Left renal pelvis (tissue), 4 donors: ENCODE measurements at places on chromosomes 7 and 10.

DNA sequence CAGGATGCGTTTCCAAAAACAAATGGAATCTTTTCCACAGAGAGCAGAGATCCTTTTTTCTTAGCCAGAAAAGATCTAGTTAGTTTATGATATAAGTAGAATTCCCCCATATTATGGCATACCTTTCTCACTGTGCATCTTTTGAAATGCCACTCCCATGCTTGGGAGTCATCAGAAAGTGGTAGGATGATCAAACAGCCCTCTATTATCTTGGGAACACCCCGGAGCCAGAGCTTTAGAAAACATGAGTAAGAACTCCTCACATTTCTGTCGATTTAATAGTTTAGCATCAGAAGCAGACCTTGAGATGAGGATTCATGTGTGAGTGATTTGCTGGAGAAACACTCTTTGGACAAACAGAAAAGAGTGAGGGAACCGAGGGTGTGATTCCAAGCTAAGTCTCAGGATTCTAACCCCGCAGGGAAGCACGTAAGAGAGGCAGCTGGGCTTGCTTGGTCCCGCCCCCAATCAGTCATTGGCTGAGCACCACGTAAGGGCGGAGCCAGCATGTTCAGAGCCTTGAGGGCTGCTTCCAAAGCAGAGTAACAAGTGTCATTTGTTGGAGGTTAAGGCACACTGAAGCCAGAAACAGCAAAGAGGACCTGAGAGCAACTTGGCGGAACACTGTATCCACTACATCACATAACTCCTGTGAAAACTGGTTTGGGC lies 43.7 kb upstream of the NXPH1 start:
- DNase-seq = no peak

DNA sequence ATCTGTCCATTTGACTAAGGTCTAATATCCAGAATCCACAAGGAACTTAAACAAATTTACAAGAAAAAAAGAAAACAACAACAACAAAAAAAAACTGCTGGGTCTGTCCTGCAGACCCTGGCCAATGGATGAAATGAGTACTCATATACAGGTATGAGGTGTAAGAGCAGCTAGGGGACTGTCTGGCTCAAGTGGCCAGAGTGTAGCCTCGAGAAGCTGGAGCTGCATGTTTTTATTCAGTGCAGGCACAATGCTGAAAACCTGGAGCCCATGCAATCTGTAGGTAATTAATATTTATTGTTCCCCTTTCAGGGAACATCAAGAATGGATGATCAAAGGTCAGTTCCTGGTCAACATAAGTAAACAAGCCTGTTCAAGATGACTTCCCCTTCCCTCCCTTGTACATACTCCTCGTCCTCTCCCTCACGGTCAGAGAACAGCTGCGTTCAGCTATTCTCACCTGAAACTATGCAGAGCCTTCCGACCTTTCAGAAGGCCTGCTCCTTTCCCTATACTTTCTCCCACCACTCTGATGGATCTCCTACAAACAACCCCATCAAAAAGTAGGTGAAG lies 15.5 kb downstream of the CYP2C19 start:
- no peak for DNase-seq

- DNase-seq = no peak
These were observed 292.6 kb downstream of the PARD3 start for GRCh38 chr10:34522546-34522945.

DNA sequence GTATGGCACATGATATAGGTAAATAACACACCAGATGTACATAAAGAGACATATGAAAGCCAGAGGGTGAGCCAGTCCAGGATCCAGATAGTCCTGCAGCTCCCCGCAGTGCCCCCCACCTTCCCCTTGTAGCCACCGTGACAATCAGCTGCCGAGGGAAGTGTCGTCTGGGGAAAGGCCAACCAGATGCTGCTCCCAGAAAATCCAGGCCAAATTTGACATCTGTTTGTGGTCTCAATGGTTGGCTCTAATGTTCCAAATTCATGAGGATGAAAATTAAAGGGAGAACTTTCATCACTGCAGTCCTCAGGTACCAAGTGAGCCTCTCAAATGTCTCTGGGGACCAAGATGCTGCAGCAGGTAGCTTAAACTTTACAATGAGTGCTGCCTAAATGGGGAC lies 210.3 kb downstream of the PTEN start:
- no peak for DNase-seq

DNA sequence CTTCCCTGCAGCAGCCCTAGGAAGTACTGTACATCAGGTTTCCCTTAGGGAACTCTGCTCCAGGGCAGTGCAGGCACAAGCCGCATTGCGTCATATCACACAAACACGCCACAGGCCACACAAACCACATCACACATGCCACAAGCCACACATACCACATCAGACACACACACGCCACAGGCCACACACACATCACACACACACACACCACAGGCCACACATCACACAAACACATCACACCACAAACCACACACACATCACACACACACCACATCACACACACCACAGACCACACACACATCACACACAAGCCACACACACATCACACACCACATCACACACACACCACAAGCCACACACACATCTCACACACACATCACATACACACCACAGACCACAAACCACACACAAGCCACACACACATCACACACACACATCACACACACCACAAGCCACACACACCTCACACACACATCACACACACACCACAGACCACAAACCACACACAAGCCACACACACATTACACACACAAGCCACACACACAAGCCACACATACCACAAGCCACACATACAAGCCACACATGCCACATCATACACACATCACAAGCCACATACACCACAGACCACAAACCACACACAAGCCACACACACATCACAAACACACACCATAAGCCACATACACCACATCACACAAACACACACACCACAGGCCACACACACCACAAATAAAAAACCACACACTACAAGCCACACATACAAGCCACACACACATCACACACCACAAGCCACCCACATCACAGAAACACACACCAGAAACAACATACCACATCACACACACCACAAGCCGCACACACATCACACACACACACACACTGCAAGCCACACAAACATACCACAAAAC lies 53.4 kb downstream of the TMEM209 start:
- no peak for DNase-seq

DNA sequence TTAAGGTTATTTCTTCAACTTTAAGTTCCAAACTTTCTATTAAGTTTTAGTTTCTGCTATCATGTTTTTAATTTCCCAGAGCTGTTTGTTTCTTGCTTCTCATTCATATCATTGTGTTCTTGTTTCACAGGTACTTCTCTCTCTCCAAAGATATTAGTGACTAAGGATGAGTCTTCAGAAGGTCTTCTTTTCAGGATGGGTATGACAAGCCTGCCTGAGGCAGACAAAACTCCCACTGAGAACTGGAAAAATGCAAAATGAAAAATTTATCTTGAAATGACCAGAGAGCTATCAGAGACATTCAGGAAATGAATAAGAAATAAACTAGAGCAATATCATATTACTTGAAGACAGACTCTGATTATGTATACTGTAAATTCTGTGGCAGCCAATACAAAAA lies 110.8 kb upstream of the EGFR start:
- DNase-seq = no peak

DNA sequence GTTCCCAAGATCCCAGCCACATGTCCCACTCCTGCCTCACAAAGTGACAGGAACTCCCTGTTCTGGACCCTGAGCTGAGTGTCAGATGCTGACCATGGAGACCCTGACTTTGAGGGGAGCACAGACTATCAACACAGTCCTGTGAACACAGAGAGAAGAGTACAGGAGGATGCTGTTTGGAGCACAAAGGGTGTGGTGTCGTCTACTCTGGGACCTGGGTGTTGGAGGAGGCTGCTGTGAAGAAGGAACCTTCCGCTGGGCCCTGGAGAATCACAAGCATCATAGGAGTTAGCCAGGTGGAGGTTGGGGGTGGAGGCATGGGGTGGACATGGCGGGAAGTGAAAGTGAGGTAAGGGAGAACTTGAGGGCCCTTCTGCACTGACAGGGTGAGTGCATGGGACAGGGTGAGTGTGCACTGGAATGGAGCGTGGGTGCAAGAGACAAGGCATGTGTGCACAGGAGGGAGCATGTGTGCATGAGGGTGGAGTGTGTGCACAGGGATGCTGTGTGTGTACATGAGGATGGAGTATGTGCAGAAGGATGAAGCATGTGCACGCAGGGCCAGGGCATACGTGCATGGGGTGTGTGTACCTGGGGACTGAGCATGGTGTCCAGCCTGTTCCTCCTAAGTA lies 70.7 kb upstream of the ANTXRL start:
- DNase-seq = no peak

GRCh38 chr7:53476566-53476965 lies 441.1 kb downstream of the POM121L12 start:
- no peak for DNase-seq

DNA sequence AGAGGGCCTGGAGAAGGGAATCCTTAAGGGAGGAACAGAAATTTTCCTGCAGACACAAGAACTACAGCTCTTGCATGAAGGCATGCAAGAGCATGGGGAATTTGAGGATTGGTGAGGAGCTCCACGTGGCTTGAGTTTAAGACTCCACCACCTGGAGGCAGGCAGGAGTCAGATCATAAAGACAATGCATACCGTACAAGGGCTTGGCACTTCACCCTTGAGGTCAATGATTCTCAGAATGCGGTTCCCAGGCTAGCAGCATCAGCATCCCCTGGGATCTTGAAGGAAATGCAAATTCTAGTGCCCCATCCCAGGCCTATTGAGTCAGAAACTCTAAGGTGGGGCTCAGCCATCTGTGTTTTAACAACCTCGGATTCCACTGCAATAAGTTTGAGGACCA lies 143.8 kb downstream of the C7orf25 start:
- DNase-seq = no peak

GRCh38 chr7:9945131-9945530 lies 1028.5 kb upstream of the PHF14 start:
- DNase-seq = no peak

- DNase-seq = no peak
These were observed 100.4 kb upstream of the ARHGAP21 start for GRCh38 chr10:24824124-24824523.

DNA sequence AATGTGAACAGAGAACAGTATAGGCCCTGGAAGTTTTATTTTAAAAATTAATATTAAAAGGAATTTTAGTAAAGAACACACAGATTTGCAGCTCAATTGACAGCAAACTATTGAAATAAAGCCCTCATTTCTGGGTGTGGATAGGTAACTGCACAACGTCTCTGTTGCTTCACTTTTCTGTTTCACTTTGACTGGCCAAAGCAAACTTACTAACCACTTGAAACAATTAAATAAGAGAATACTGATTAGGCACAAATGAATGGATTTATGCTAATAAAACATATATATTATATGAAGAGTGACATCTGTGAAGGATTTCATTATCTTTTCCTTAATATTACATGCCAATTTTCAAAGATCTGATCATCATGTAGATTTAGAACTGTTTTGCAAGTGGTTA lies 11.9 kb downstream of the ZNF804B start:
- no peak for DNase-seq

DNA sequence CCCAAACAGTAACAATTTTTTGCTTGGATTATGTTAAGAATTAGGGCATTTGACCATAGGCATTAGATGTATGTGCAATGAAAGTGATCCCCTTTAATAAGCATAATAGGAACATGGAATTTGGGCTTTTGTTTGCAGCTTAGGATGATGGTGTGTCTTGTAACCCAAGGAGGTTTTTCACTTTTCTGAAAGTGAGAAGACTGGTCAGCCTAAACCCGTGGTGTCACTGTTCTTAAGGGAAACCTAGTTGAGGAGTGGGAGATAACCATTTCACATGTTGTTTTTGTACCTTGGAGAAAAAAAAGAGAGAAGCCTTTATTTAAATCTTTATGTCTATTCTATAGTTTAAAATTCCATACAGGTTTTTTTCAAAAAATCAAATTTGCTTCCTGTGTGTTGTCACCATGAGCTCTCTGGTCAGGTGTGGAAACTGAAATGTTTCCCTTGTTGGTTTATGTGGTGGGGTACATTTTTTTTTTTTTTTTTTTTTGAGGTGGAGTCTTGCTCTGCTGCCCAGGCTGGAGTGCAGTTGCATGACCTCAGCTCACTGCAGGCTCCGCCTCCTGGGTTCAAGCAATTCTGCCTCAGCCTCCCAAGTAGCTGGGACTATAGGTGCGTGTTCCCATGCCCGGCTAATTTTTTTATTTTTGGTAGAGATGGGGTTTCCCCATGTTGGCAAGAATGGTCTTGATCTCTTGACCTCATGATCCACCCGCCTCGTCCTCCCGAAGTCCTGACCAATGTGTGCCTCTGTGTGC lies 7.7 kb downstream of the CCM2 start:
- no peak for DNase-seq

DNA sequence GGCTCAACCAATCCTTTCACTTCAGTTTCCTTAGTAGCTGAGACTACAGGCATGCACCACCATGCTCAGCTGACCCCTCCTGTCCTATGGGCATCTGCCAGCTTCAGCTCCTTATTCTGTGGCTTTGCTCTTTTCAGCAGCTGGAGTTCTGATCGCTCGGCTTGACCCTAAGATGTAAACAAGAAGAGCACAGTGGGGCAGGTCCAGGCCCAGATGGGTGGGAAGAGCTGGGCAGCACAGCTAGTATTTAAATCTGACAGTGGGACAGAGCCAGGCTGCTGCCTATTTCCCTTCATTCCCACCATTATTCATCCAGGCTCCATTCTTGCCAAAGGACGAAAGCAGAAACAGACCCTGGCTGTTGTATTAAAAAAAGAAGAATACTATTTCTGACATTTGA lies 494.9 kb upstream of the PODXL start:
- DNase-seq = no peak

GRCh38 chr7:117185124-117185523 lies 137.7 kb downstream of the WNT2 start:
- DNase-seq = no peak

DNA sequence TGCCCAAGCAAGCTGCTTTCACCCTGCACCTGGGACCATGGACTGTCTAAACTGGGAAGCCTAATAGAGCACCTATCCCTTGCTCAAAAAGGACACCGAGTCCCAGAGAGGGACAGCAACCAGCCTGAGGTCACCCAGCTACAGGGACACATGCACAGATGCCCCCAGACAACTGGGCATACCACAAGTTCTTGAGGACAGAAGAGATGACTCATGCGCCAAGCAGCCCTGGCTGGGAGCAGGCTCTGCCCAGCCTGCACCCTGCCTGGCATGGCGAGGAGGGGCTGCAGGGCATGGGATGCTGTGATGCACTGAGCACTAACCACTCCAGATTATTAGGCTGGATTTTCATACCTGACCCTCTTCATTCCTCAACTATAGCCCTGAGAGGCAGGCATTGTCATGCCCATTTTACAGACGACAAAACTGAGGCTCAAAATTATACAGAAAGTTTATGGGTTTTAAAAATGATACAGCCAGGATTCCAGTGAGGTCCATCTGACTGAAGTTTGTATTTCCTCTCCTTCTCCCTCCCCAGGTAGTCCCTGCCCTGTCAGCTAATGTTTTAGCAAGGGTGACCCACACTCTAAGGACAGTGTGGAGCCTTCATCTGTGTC lies 289.3 kb upstream of the ZMIZ1 start:
- no peak for DNase-seq

GRCh38 chr10:49408519-49409306 lies 12.8 kb upstream of the DRGX start:
- peak; percentile 32 for DNase-seq

DNA sequence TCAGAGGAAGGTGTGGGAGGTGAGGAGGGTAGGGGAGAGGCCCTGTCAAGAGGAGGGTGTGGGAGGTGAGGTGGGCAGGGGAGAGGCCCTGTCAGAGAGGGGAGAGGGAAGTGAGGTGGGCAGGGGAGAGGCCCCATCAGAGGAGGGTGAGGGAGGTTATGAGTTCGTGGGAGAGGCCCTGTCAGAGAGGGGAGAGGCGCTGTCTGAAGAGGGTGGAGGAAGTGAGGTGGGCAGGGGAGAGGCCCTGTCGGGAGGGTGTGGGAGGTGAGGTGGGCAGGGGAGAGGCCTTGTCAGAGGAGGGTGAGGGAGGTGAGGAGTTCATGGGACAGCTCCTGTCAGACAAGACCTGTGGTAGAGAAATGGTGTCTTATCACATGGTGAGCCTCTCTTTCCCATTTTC lies 74.4 kb downstream of the INPP5A start:
- no peak for DNase-seq
